ENCODE measurements at places on chromosomes 11 and 22.
A peak's percentile ranks its signal among the peaks of the same experiment; 100 is the strongest.

- peak; percentile 64 for DNase-seq
These were observed at the start of gene FADS3 for GRCh38 chr11:61891331-61892084. Gene FADS3, minus strand, starts transcription at chr11:61891545. Its CDS starts 164 bp downstream, at chr11:61891381.

- DNase-seq, result no peak
These were observed 31.7 kb upstream of the P2RY2 start for GRCh38 chr11:73186294-73186850.

DNA sequence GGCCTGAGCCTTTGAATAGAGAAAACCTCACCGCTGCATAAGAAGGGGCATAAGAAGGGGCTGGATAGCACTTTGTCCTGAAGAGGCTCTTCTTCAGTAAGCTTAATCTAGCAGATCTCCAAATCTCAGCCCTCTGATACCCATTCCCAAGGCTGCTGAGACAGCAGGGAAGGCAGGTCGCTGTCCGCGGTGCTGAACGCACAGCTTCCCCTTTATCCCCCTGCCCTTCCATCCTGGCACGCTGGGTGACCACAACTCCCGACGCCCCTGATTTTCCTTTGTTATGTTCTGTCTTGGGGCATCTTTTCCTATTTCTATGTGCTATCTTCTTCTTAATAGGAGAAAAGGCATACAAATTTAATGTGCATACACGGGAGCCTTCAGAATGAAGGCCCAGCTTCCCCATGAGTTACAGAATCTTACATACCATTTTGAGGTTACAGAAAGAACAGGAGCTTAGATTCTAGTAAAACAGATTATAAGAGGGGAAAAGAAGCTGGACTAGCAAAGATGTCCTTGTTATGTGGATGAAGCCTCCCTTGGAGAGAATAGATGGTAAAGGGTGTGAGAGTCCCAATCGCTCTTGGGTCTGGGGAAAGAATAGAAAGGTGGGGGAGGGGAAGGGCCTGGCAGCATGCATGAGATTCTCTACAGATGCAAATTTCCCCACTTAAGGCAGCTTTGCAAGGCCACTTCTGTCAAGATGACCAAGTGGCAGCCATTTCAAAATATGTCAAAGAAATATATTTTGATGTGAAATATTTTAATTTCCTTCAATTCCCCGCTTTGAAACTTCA is 5.7 kb upstream of the SULT4A1 start:
- peak; percentile 9 for DNase-seq

DNA sequence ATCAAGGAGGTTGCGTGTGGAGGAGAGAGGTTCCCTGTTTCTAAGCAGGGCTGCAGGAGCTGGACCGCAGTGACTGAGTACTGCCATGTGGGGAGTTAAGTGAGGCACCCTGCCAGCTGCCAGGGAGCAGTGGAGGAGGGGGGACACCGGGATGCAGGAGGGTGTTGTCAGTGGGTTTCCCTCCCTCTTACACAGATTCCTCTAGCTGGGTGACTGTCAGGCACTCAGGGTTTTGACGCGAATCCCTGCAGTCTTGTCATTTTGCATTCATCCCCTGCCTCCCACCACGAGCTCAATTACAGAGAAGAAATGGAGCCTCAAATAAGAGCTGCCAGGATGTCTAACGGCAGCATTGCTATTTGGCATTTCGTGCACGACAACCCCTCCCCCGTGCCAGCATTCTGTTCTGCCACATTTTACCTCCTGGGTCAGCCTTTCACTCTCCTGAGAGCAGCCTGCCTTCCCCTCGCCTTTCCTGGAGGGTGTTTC is 119.8 kb upstream of the SORL1-AS1 start:
- no peak for DNase-seq

GRCh38 chr22:46355996-46356471 is 20.5 kb downstream of the TRMU start:
- no peak for DNase-seq

- no peak for DNase-seq
These were observed 77.7 kb upstream of the RAB1B start for GRCh38 chr11:66190786-66191185.

- DNase-seq, result no peak
These were observed 1.4 kb downstream of the SGSM1 start for GRCh38 chr22:24807284-24807950.

GRCh38 chr22:30286813-30287647 is 2.3 kb downstream of the CASTOR1 start:
- peak; percentile 81 for DNase-seq

DNA sequence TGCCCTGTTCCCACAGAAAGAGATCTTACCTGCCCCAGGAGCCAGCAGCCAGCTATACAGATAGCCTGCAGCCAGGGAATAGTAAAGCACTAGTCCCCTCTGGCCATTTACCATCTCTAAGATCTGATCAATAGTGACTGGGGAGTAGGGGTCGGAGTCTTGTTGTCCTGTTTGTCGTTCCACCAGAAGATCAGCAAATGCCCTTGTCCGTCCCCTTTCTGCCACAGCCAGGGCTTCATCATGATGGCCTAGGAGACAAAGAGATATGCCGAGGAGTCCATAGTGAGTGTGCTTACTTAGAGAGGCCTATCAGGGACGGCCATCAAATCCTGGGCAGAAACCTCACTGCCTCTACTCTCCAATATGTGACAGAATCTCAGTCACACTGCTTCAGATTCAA is 177.1 kb upstream of the PITPNB start:
- no peak for DNase-seq

DNA sequence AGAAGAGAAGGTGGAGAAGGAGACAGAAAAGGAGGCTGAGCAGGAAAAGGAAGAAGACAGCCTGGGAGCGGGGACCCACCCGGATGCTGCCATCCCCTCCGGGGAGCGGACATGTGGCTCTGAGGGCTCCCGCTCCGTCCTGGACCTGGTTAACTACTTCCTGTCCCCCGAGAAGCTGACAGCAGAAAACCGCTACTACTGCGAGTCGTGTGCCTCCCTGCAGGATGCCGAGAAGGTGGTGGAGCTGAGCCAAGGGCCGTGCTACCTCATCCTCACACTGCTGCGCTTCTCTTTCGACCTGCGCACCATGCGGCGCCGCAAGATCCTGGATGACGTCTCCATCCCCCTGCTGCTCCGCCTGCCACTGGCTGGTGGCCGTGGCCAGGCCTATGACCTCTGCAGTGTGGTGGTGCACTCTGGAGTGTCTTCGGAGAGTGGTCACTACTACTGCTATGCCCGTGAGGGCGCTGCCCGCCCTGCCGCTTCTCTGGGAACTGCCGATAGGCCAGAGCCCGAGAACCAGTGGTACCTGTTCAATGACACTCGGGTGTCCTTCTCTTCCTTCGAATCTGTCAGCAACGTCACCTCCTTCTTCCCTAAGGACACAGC is 21.4 kb downstream of the USP35 start:
- DNase-seq, result no peak

DNA sequence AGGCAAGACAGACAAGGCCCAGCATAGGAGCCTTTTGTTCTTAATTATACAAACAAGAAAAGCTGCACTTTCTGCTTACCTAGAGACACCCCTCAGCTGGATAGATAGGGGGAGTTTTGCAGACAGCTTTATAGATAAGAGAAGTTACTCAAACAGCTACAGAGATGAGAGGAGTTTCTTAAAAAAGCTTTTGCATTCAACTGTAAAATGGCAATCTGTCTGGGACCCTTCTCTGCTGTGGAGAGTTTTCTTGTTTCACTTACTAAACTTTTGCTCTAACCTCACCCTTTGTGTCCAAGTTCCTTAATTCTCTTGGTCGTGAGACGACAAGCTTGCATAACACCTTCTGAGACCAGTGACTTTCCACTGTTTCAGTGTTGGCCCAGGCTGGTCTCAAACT is 103.8 kb upstream of the CHORDC1 start:
- DNase-seq, result no peak

- DNase-seq, result no peak
These were observed 1.9 kb upstream of the CARD16 start for GRCh38 chr11:105046898-105047579.

Measured in activated T-helper 1 cell treated with anti-CD3 and anti-CD28 coated beads, Interleukin-12 subunit alpha, Interleukin-12 subunit beta, Interleukin-2, Interleukin-4 antibody, amounts not matched to agents 30 ng/mL and 10 ng/mL and 1 ng/mL, durations not matched to agents 14 hours and 24 hours and 36 hours (primary cell).